Bronchial smooth muscle cell (primary cell): ENCODE measurements at places on chromosomes 7 and 10. TPM values are rescaled to one million over a fixed set of nuclear protein-coding genes. Genes with fewer than 3 reads are reported as not detected.

DGKB gene
- under 0.01 TPM in 1 of 2 replicates, not detected in the other for total RNA-seq

SPAM1 gene
- not detected in 2 replicates for total RNA-seq

SPDYE5 gene
- total RNA-seq, result not detected in 2 replicates

TAS2R3 gene
- 1.3 and 1.5 TPM in 2 replicates for total RNA-seq

PLEKHS1 gene
- not detected in 2 replicates for total RNA-seq

ARHGEF35 gene
- 2.5 and 2.7 TPM in 2 replicates for total RNA-seq

MOGAT3 gene
- total RNA-seq, result not detected in 2 replicates

ARMH3 gene
- 9.3 and 9.4 TPM in 2 replicates for total RNA-seq

NEUROG3 gene
- total RNA-seq, result not detected in 2 replicates

ASB13 gene
- 7.1 and 7.4 TPM in 2 replicates for total RNA-seq

NODAL gene
- total RNA-seq, result not detected in 2 replicates

CLRN3 gene
- not detected in 2 replicates for total RNA-seq

CUBN gene
- 1.9 and 2.2 TPM in 2 replicates for total RNA-seq

OR13A1 gene
- total RNA-seq, result under 0.01 TPM in 1 of 2 replicates, not detected in the other
